Hematopoietic multipotent progenitor cell treated with erythropoietin and hydrocortisone succinate and interleukin-3 and kit ligand, for 4 days (in vitro differentiated cells): ENCODE measurements at places on chromosomes 6 and 20.
A peak's percentile ranks its signal among the peaks of the same experiment; 100 is the strongest.

- DNase-seq = no peak
Observed at GRCh38 chr20:47174456-47175243, 181.8 kb downstream of the ZMYND8 start.

- DNase-seq = peak; percentile 89
Observed at GRCh38 chr20:35883778-35884540, 70.3 kb downstream of the SCAND1 start.

- peak; percentile 98 for DNase-seq
Observed at GRCh38 chr20:10434467-10434831, 427 bp upstream of the MKKS start.

- DNase-seq = peak; percentile 96
Observed at GRCh38 chr20:51492167-51493092, 50.1 kb downstream of the NFATC2 start.

- peak; percentile 16 for DNase-seq
Observed at GRCh38 chr20:40948465-40949267, 80.0 kb upstream of the TOP1 start.

DNA sequence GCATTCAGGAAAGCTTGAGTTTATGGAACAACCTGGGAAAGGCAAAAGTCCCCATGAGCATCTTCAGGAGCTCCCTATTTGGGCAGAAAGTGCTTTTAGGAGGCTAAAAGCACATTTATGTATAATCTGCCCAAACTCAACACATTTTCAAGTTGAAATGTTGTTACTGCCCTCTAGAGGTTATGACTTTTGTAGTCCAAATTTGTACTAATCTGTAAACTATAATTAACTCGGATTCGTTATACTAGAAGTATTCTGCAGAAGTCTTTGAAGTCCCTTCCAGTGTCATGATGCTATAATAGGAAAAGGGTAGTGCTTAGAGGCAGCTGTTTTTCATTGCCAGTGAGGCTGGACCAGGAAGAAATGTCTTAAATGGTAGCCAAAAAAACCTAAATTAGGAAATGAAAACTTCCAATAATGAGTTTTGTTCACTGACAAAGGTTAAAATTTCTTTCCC lies 44.8 kb upstream of the EMILIN3 start:
- DNase-seq = peak; percentile 76

GRCh38 chr6:24255676-24256075 lies 102.2 kb downstream of the DCDC2 start:
- DNase-seq = no peak

DNA sequence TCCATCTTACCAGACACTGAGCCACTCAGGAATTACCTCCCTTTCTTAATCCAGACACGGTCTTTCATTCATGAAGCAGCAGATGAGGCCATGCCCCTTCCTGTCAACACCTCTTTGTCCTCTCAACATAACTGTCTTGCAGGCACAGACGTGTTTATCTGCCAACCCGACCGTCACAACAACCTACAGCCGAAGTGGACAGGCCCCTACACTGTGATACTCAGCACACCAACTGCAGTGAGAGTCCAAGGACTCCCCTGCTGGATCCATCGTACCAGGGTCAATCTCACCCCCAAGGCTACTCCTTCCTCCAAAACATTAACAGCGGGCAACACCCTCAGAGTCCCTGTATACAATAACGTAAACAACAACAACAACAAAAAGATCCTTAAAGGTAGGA lies 30.6 kb upstream of the ULBP3 start:
- DNase-seq = no peak
